ENCODE measurements at places on chromosomes 3 and 15. TPM values are rescaled to one million over a fixed set of nuclear protein-coding genes. Genes with fewer than 3 reads are reported as not detected.

- peaks cover 5% of the 10 kb centered on the region for H3K27me3 ChIP-seq
- H3K4me1 ChIP-seq: peaks cover 5% of the 10 kb centered on the region
- no peak overlapping the region for H3K4me3 ChIP-seq
- no peak overlapping the region for H3K27ac ChIP-seq
- H3K36me3 ChIP-seq: peaks cover 4% of the 10 kb centered on the region
Observed at GRCh38 chr3:185251272-185251671, 2.6 kb downstream of the EHHADH start.

- peak; percentile 21 for DNase-seq
- no peak overlapping the region for H3K4me3 ChIP-seq
- H3K4me1 ChIP-seq: peaks cover 11% of the 10 kb centered on the region
- peaks cover 7% of the 10 kb centered on the region for H3K36me3 ChIP-seq
Observed at GRCh38 chr3:128297401-128298138, 144.3 kb downstream of the EEFSEC start.

Gene STRIT1
- not detected for total RNA-seq

Gene SGO1
- total RNA-seq: 43.5 TPM

Gene ABCC5
- total RNA-seq: 21.2 TPM

- H3K36me3 ChIP-seq: no peaks in the 10 kb centered on the region
- no peaks in the 10 kb centered on the region for H3K27me3 ChIP-seq
- no peak overlapping the region for H3K27ac ChIP-seq
- no peaks in the 10 kb centered on the region for H3K4me1 ChIP-seq
- no peak overlapping the region for H3K4me3 ChIP-seq
Observed at GRCh38 chr15:86879250-86880229, 799.9 kb downstream of the AGBL1 start.

Gene P2RY12
- not detected for total RNA-seq

- peaks cover 4% of the 10 kb centered on the region for H3K36me3 ChIP-seq
- no peak overlapping the region for H3K4me3 ChIP-seq
- peaks cover 82% of the 10 kb centered on the region for H3K27me3 ChIP-seq
- DNase-seq: no peak
- H3K4me1 ChIP-seq: no peaks in the 10 kb centered on the region
Observed at GRCh38 chr3:147395899-147396711, 10.2 kb downstream of the ZIC4 start.

DNA sequence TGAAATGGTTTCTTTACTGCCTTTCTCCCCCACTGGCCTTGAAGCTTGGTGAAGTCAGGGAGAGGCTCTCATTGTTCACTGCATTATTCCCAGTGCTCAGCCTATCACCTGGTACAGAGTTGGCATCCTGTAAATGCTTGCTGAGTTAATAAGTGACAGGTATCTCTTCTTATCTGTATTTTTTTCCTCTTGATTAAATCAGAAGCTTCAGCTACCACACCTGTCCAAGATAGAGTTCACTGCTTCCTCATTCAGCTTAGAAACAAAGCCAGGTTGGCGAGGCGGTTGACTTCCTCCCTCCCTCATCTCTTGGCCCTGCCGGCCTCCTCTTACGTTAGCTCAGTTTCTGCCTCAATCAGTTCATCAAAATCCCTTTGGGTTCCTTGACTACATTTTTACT, 142.8 kb downstream of the LIPC start:
- no peaks in the 10 kb centered on the region for H3K27me3 ChIP-seq
- no peak overlapping the region for H3K4me3 ChIP-seq
- H3K4me1 ChIP-seq: peaks cover 5% of the 10 kb centered on the region
- H3K36me3 ChIP-seq: peaks cover 2% of the 10 kb centered on the region
- no peak for DNase-seq
- H3K27ac ChIP-seq: no peak overlapping the region

DNA sequence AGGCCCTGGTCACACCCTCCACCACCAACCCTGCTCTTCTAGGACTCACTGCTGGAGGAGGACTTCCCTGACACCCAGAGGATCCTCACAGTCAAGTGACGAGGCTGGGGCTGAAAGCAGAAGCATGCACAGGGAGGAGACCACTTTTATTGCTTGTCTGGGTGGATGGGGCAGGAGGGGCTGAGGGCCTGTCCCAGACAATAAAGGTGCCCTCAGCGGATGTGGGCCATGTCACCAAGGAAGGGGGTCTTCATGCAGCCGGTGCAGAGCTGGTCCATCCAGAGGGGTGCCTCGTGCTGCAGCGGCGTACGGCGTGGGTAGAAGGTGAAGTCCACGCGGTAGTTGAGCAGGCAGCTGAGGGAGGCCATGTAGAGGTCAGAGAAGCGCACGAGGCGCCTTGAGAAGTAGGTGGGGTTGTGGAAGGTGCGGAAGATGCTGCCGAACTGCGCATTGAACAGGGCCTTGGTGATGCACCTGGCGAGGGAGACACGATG, 9.4 kb downstream of the NT5DC2 start:
- no peaks in the 10 kb centered on the region for H3K4me1 ChIP-seq
- peaks cover 6% of the 10 kb centered on the region for H3K36me3 ChIP-seq
- no peak for DNase-seq
- no peak overlapping the region for H3K27ac ChIP-seq
- H3K27me3 ChIP-seq: no peaks in the 10 kb centered on the region

DNA sequence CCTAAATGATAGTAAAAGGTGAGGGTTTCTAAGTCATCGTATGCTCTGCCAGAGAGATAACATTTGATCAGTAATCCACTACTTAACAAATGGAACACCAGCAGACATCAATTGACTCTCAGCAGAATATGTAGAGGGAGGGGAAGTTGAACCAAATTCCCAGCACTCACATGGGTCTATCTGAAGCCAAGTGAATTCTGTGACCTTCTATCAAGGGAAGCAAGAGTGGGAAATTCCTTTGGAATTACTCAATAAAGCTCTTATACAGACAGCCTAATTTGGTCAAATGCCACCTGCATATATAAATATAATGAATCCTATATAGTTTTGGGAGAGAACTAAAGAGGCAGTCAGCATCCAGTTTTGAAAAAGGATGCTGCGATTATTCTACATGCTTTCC, 15.8 kb upstream of the KCNMB2 start:
- H3K27ac ChIP-seq: no peak overlapping the region
- no peaks in the 10 kb centered on the region for H3K4me1 ChIP-seq
- peaks cover 2% of the 10 kb centered on the region for H3K27me3 ChIP-seq
- no peak overlapping the region for H3K4me3 ChIP-seq
- no peak for DNase-seq

DNA sequence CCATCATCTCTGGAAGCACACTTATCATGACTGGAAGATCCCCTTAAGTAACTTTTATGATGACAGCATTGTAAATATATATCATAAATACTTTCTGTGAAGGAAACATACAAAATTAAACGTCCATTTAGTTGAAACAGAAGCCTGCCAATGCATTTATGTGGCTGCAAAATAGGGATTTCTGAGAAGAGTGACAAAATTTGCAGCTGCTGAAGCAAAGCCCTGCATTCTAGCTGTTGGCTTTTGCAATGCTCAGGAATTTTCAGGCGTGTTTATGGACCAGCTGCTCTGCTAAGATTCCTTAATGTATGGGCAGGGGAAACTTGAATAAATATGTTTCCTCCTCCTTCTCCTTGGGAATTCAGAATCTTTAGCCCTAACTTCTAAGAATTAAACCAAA, 137.3 kb downstream of the CACNA2D3 start:
- no peak overlapping the region for H3K4me3 ChIP-seq
- no peak overlapping the region for H3K27ac ChIP-seq
- H3K4me1 ChIP-seq: no peaks in the 10 kb centered on the region
- no peaks in the 10 kb centered on the region for H3K27me3 ChIP-seq
- no peaks in the 10 kb centered on the region for H3K36me3 ChIP-seq

DNA sequence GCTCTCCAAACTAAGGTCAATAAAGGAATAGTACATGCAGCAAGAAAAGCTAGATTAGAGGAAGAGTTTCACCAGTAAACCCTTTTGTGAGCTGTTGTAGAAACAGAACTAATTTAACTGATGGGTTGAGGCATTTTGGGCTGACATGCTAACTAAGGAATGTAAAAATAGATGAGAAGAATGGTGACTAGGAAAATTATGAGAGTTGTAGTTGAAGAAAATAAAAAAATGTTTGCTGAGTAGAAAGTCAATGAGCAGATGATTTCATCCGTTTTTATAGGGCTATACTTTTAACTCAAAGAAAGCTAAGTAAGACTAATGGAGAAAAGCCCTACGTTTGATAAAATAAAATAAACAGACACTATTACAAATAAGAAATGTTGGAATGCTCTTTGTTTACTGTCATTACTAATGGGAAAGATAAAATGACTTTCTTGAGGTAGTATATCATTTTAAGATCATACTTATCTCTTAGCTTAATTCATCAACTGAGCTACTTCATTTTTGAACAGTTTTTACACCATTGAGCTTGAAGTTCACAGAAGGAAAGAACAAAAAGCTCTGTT, 209.4 kb upstream of the DPH6 start:
- no peaks in the 10 kb centered on the region for H3K4me1 ChIP-seq
- no peak for DNase-seq
- no peaks in the 10 kb centered on the region for H3K36me3 ChIP-seq
- H3K27ac ChIP-seq: no peak overlapping the region

GRCh38 chr3:10508619-10509260, 3.4 kb upstream of the ATP2B2 start:
- H3K27me3 ChIP-seq: peaks cover 19% of the 10 kb centered on the region
- no peak for DNase-seq
- no peak overlapping the region for H3K4me3 ChIP-seq
- H3K27ac ChIP-seq: no peak overlapping the region

DNA sequence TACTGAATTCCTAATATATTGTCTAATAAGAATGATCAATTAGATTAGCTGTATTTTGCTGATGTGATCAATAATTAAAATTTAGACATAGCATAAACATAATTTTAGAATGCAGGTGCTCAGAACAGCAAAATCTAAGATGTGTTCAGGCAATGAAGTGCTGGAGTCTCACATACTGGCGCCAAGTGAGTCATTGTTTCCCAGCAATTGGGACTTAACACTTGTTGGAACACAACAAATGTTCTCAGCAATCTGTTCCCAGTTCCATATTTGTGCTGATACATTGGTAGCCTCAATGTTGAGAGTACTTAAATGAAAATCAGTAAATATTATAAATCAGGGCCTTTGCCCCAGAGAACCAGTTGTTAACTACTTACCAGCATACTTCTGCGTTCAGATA, 619.0 kb downstream of the ROBO1 start:
- H3K27ac ChIP-seq: no peak overlapping the region
- H3K4me3 ChIP-seq: no peak overlapping the region
- DNase-seq: no peak
- H3K4me1 ChIP-seq: no peaks in the 10 kb centered on the region

- DNase-seq: no peak
- no peak overlapping the region for H3K27ac ChIP-seq
- no peak overlapping the region for H3K4me3 ChIP-seq
- H3K27me3 ChIP-seq: no peaks in the 10 kb centered on the region
Observed at GRCh38 chr3:191641789-191642188, 180.8 kb downstream of the PYDC2 start.

DNA sequence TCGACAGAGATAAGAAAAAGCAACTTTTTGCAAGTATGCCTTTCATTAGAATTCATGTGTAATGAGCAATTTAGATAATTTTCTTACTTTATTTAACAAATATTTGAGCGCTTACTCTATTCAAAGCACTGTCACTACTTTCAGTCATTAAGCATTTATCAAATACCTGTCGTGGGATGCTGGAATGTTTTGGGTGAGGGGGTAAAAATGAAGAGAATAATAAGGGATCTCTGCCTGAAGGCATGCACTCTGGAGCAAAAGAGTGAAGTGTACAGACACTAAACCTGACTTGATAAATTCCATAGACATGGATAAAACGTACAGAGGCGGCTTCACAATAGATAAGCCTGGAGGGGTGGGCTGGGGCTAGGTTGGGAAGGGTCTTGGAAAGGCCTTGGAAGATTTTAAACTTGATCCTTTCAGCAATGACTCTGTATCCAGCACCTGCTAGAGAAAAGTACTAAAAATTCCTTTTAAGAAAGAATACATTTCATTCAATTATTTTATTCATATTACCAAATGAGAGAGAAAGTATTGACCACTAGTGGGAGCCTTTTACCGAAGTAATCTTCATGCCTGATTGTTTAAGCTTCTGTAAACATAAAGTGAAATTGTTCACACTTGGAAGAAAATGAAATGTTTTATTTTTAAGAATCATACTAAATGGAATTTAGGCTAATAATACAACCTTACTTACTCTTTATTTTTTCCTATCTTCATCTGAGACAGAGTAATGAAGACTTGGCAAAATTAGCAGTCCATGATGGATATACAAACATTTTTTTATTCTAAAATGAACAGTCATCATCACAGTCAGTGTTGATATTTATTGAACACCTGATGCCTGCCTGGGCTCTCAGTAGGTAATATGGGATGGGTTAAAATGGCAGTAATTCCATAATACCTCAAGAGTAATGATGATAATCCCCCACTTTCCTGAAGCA, 113.2 kb downstream of the PPP2R3A start:
- H3K27ac ChIP-seq: no peak overlapping the region
- H3K27me3 ChIP-seq: peaks cover 5% of the 10 kb centered on the region
- H3K4me3 ChIP-seq: no peak overlapping the region
- DNase-seq: no peak
- peaks cover 4% of the 10 kb centered on the region for H3K4me1 ChIP-seq
- H3K36me3 ChIP-seq: no peaks in the 10 kb centered on the region

Gene SLC51B
- total RNA-seq: not detected

Measured in activated CD8-positive, alpha-beta memory T cell treated with anti-CD3 and anti-CD28 coated beads, Interleukin-2, amount 10 ng/mL, durations not matched to agents 7 days and 5 days (primary cell).